Thymus (tissue), 14 donors: ENCODE measurements at places on chromosomes 12 and 14. TPM values are rescaled to one million over a fixed set of nuclear protein-coding genes. Genes with fewer than 3 reads are reported as not detected.

- H3K27me3 ChIP-seq = no peaks in the 10 kb centered on the region
- H3K36me3 ChIP-seq = no peaks in the 10 kb centered on the region
- DNase-seq = peak; percentile 9
- H3K27ac ChIP-seq = no peak overlapping the region
- H3K4me3 ChIP-seq = no peak overlapping the region
Observed at GRCh38 chr12:27807063-27807703, 27.1 kb upstream of the MANSC4 start.

GRCh38 chr14:96072076-96072475 lies 32.9 kb downstream of the C14orf132 start:
- H3K27ac ChIP-seq = no peak overlapping the region
- H3K27me3 ChIP-seq = no peaks in the 10 kb centered on the region
- H3K4me3 ChIP-seq = no peak overlapping the region

AICDA gene
- total RNA-seq = 0.42 TPM

- no peaks in the 10 kb centered on the region for H3K4me1 ChIP-seq
- no peaks in the 10 kb centered on the region for H3K27me3 ChIP-seq
- H3K36me3 ChIP-seq = no peaks in the 10 kb centered on the region
- no peak for DNase-seq
- no peak overlapping the region for H3K4me3 ChIP-seq
- H3K27ac ChIP-seq = no peak overlapping the region
Observed at GRCh38 chr14:21985081-21985480, 311.5 kb upstream of the OR4E1 start.

GRCh38 chr12:42475106-42475505 lies 114.4 kb downstream of the PRICKLE1 start:
- no peaks in the 10 kb centered on the region for H3K27me3 ChIP-seq
- H3K27ac ChIP-seq = no peak overlapping the region
- H3K36me3 ChIP-seq = no peaks in the 10 kb centered on the region
- H3K4me1 ChIP-seq = peaks cover 2% of the 10 kb centered on the region
- DNase-seq = no peak

DNA sequence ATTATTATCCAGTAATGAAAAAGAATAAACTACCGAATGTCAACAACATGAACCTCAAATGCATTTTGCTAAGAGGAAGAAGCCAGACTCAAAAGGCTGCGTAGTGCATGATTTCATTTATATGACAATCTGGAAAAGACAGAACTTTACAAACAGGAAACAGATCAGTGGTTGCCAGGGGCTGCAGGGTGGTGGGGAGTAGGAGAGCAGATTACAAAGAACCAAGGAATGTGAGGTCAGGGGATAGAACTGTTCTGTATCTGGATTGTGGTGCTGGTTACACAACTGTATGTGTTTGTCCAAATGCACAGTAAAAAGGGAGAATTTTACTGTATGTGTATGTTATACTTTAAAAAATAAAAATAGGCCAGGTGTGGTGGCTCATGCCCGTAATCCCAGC lies 89.7 kb upstream of the MYL2 start:
- H3K36me3 ChIP-seq = no peaks in the 10 kb centered on the region
- H3K4me3 ChIP-seq = no peak overlapping the region
- no peaks in the 10 kb centered on the region for H3K4me1 ChIP-seq
- no peak for DNase-seq
- peaks cover 7% of the 10 kb centered on the region for H3K27me3 ChIP-seq
